ENCODE measurements at places on chromosomes 12 and 14. TPM values are rescaled to one million over a fixed set of nuclear protein-coding genes. Genes with fewer than 3 reads are reported as not detected.

DNA sequence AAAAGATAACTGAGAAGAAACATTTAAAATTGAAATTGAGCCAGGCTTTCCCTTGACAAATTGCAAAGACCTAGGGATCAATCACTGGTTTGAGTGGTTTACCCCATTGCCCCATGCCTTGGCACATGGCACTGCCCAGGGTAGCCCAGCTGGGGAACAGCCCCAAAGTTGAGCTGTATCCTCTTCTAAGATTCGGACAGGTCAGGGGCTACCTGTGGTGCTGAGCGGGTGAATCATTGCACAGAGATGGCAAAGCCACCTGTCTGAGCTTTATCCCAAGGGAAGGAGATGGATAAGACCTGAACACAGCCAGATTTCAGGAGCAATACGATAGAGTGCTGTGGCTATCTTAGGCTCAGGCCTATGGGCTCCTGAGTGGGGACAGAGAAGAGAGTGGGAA, 7.0 kb downstream of the IFI27L2 start:
- H3K4me3 ChIP-seq = no peak overlapping the region
- H3K27me3 ChIP-seq = peaks cover 9% of the 10 kb centered on the region
- peaks cover 1% of the 10 kb centered on the region for H3K4me1 ChIP-seq
- peaks cover 3% of the 10 kb centered on the region for H3K36me3 ChIP-seq
- no peak for DNase-seq
- H3K27ac ChIP-seq = no peak overlapping the region

GRCh38 chr12:130739571-130739970, 23.5 kb upstream of the RIMBP2 start:
- no peak for DNase-seq
- H3K36me3 ChIP-seq = no peaks in the 10 kb centered on the region
- H3K4me3 ChIP-seq = no peak overlapping the region
- no peaks in the 10 kb centered on the region for H3K4me1 ChIP-seq
- no peak overlapping the region for H3K27ac ChIP-seq

DNA sequence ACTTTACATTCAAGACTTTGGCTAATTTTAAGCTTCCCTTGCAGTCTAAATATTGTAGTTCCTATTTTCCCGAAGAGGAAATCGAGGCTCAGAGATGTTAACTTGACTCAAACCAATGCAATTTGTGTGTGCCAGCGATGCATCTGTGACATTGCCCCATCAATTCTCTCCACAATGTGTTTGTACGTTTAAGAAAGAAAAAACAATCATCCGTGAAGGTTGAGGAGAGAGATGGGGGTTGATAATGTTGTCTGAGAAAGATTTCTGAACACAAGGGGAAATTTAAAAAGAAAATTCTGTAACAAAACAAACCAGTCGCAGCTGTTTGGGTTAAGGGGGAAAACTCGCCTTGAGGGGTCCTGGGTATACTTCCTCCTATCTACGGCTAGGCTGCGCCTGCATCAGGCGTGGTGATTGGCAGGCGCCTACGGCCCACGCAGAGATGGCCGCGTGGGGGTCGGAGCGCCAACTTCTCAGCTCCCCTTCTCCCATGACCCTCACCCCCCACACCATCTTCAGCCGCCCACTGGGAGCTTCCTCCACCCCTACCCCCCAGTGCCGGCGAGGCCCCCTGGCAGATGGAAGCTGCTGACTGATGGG, 12.3 kb downstream of the SIX1 start:
- peaks cover 60% of the 10 kb centered on the region for H3K27me3 ChIP-seq
- H3K4me3 ChIP-seq = no peak overlapping the region
- H3K36me3 ChIP-seq = peaks cover 11% of the 10 kb centered on the region
- peaks cover 27% of the 10 kb centered on the region for H3K4me1 ChIP-seq

- H3K4me1 ChIP-seq = peaks cover 3% of the 10 kb centered on the region
- no peak overlapping the region for H3K4me3 ChIP-seq
- DNase-seq = no peak
- H3K27ac ChIP-seq = no peak overlapping the region
- peaks cover 63% of the 10 kb centered on the region for H3K36me3 ChIP-seq
Measured at GRCh38 chr12:121333747-121334146, 18.5 kb downstream of the ANAPC5 start.

DNA sequence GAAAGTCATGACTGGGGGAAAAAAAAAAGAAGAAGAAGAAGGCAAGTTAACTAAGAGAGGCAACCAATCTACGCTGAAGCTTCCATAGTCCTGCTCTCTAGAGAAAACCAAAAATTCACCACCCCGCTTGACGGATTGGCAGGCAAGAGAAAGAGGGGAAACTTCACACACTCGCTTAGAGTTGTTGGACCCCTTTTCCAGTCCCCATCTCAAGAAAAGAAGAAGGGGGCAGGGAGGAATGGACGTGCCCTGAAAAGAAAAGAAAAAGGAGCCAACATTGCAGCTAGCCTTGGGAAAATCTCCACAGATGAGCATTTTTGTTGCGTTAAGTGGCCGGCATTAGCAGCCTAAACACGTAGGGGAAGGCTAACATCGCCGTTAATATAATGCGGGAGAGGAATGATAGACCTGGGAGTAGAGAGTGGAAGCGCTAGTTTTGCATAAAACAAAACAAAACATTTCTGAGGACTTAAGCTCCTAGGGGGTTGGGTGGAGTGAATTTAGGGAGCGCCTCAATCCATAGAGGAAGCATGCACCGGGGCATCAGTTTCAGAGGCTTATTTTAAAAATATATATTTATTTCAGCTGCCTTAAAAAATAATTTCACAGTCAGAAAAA, 11.3 kb upstream of the FOXG1 start:
- H3K4me3 ChIP-seq = no peak overlapping the region
- peaks cover 47% of the 10 kb centered on the region for H3K27me3 ChIP-seq
- peaks cover 3% of the 10 kb centered on the region for H3K36me3 ChIP-seq
- H3K27ac ChIP-seq = no peak overlapping the region
- DNase-seq = no peak

- DNase-seq = no peak
- peaks cover 45% of the 10 kb centered on the region for H3K36me3 ChIP-seq
- H3K27ac ChIP-seq = peak overlapping the region; percentile 61
- no peaks in the 10 kb centered on the region for H3K27me3 ChIP-seq
Measured at GRCh38 chr12:53413485-53414204, 10.0 kb upstream of the AMHR2 start.

Gene PLA2G1B
- not detected for total RNA-seq

Gene LMNTD1
- not detected for total RNA-seq
